ENCODE measurements at places on chromosomes 12 and 14.

DNA sequence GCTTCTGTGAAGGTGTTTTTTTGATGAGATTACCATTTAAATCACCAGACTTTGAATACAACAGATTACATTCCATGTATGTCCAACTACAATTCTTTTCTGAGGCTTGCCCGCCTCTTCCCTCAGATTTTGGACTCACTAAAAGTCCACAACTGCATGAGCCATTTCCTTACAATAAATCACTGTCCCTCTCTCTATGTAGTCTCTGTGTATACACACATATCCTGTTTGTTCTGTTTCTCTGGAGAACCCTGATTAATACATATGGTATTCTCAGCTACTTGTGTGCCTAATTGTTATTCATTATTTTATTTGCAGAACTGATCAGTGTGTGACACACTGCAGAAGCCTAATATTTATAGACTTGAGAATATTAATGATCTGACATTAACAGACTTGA is 2.4 kb upstream of the MIPOL1 start:
- no peak for DNase-seq

DNA sequence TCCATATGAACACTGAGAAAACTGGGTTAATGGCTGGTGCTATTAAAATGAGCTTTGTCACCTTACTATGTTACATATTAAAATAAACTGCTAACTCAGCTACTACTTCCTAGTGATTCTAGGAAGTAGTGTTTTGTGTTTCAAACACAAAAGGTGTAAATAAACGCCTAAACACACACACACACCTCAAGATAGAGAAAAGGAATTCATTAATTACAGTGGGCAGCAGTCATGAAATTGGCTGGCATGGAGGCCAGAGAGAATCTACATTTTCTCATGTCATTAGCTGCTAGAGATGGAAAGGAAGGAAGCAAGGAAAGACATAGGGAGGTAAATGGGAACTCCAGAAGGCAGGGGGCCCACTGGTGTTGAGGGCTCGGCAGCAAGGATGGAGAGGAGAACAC is 787 bp upstream of the PRMT5 start:
- DNase-seq: no peak

DNA sequence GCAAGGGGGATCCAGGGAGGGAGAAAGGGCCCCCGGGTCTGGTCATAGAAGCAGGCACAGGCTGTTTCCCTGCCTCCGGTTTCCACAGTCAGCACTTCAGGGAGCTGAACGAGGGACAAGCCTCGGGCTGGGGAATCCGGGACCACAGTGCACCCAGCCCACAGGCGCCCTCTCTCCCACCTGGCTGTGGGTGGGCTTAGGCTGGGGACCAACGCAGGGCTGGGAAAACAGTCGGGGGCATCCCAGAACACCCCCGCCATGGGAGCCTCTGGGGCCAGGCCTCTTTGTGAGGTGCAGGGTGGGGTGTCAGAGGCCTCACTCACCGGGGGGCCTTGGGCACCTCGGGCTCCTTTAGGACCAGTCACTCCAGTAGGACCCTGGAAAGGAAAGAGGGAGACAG is 16.3 kb downstream of the TMEM106C start:
- no peak for DNase-seq

DNA sequence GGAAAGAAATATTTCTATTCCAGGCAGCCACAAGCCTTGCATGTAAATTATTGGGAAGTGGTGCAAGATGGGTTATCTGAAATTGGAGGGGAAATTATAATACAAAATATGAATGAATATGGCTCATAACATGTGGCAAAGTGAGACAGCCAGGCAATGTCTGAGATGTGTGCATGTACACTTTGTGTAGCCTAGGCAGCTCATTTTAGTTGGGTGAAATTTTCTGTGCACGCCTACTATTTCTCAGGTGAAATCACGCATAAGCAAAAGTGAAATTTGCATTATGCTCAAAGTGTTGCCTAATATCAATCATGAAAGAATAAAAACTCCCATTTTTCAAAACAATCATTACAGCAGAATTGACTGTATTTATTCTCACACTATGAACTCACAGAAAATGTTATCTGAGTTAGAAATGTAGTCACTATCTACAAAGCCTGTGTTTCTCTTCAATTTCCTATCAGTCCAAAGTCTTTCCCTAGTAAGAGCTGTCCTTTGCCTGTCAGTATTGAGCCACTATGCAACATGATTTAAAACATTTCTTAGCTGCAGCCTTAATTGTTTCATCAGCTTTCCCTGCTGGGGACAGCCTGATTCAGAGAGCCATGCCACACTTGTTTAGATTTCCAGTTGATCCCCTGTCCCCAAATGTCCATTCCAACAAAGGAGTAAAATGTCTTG is 80.7 kb downstream of the EPS8 start:
- DNase-seq: no peak

GRCh38 chr12:49331380-49332222 is 5.4 kb downstream of the C1QL4 start:
- DNase-seq: no peak

- no peak for DNase-seq
Observed at GRCh38 chr14:102419716-102420115, 57.0 kb downstream of the TECPR2 start.

DNA sequence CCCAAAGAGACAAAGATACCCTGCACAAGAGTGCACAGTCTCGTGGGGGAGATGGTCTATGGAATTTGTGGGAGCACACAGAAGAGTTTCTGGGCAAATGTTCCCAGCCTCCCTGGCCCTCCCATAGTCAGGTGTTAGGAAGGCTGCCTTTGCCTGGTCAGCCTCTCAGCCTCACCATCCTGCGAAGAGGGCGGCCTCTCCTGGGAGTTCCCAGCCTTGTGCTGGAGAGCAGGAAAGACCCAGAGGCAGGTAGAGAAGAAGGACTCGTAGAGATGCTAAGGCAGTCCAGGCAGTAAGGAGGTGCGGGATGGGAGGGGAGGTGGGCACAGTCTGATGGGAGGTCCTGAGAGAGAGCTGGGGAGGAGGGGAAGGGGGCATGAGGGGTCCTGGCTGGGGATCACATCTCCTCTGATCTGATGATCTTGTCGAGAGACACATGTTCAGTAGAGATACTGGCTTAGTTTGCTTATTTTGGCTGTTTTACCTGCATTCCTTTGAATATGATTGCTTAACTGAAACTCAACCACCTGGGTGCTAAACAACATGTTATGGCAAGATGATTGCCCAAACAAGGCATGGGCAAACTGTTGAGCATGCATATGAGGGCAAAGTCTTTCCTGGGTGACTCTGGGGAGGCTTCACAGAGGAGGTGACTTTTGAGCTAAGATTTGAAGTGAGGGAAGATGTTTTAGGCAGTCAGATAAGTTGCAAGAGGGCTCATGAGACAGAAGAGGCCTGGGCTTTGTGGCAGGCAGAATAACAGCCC is 10.5 kb downstream of the SERPINA6 start:
- no peak for DNase-seq
